SJCRH30 (cell line): ENCODE measurements at places on chromosomes 4 and X. TPM values are rescaled to one million over a fixed set of nuclear protein-coding genes. Genes with fewer than 3 reads are reported as not detected.

DNA sequence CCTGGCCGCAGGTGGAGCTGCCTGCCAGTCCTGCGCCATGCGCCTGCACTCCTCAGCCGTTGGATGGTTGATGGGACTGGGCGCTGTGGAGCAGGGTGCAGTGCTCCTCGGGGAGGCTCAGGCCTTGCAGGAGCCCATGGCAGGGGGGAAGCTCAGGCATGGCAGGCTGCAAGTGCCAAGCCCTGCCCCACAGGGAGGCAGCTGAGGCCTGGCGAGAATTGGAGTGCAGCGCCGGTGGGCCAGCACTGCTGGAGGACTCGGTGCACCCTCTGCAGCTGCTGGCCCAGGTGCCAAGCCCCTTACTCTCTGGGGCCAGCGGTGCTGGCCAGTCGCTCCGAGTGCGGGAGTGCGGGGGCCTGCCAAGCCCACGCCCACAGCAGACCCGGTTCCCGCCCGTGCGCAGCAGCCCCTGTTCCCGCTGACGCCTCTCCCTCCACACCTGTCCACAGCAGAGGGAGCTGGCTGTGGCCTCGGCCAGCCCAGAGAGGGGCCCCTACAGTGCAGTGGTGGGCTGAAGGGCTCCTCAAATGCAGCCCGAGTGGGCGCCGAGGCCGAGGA is 275.9 kb upstream of the FRG1 start:
- no peak for DNase-seq

SFRP2 gene
- not detected in 2 replicates for total RNA-seq

- DNase-seq: no peak
These were observed 109.2 kb downstream of the DCTD start for GRCh38 chr4:182807767-182808548.

- no peak for DNase-seq
These were observed 304.7 kb downstream of the DCHS2 start for GRCh38 chr4:154186888-154187287.

DNA sequence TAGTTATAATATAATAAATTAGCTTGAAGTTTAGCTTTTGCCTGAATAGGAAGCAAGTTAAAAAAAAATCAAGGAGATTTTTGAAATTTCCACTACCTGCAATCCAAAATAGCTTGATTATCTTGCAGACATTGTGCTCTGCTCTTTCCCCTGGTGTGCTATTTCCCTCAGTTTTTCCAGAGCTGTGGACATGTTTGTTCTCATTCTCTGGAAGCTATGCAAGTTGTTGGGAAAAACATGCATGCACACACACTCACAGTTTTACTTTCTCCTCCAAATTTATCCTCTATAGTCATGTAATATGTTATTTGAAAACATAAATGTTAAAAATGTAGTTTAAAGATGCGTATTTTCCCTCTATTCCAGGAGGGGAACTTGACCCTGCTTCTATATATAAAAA is 225.8 kb upstream of the ARSJ start:
- DNase-seq: no peak

DNA sequence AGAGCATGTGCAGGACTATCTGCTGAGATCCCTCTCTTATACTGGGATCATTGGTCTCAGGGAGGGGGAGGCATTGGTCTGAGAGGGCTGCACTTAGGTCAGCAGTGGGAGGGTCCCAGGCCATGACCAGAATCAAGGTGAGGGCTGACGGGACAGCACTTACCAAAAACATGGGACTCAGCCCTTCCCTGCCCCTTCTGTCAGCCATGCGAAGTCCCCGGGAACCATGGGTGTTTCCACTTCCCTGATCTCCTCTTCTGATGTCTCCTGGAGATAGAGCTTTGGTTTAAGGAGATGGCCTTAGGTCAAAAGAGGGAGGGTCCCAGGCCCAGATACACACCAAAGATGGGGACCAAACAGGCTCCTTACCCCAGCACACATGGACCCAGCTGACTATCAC is 12.9 kb upstream of the HSFX1 start:
- no peak for DNase-seq

DNA sequence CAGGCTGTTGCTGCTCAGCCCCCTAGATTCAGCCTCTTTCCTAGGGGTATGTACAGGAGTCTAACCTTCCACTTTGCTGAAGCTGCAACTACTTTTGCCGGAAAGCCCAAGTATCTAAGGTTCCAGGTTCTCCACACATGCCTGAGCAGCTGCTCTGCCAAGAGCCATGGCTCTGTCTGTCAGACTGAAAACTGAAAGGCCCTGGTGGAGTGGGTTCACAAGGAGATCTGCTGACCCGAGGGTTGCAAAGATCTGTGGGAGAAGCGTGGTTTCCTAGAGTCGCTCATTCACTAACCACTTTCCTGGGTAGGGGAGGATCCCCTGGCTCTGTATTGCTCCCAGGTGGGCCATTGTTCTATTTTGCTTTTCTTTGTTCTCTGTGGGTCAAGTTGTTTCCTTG is 6.0 kb upstream of the PNMA6F start:
- no peak for DNase-seq
